Stimulated activated CD4-positive, alpha-beta T cell treated with anti-CD3 and anti-CD28 coated beads, Interleukin-4, amount 100 ng/mL, for 4 hours (primary cell): ENCODE measurements at places on chromosomes 3 and 15.

DNA sequence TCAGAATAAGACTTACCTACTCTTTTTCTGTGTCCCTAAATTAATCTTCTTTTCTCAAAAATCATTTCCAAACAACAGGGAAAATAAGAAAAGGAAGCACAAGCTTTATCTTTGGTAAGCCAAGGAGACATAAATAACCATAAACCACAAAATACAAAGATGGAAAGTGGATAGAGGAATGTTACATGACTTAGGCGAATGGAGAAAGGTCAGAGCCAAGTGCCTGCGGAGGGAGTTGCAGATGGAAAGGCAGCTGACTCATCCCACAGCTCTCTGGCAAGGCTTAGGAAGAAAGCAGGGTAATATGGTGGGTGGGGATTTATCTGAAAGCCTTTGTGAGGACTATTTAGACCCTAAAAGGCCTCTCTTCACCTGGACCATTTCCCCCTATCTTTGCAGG, 72.8 kb downstream of the GALK2 start:
- no peak for DNase-seq

DNA sequence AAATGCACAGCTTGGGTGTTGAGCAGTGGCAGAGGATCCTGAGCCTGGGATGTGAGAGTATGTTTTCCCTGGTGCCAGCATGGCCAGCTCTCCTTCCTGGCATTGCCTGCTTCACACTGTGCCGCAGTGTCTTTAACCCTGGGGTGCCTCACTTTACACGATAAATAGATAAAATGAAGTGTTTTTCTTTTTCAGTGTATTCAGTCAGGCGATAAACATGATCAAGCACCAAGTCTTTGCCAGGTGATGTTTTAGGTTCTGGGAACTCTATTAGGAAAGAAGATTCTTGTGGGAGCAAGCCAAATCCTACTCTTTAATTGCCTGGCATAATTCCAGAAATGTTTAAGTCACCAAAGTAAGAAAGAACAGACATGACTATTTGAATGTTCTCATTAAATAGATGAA, 14.0 kb downstream of the ABHD6 start:
- DNase-seq = no peak

GRCh38 chr15:89947385-89947784, 34.6 kb upstream of the ARPIN start:
- DNase-seq = no peak

GRCh38 chr15:40287968-40288367, 5.1 kb upstream of the ANKRD63 start:
- DNase-seq = no peak

DNA sequence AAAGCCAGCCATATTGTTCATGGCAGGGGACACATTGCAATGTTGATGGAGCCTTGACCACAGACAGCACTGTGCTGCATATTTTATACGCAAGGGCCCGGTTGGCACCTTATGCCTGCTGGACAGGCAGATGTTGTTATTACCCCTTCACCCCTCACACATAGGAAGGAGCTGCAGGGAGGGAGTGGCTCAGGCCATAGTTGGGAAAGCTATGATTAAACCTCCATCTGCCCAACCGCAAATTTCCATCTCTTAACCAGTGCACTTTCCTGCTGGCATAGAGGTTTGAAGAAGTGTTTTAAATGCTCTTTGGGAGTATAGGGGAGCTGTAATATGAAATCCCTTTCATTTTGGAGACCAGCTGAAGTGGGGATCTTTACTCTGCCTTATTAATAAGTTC, 224.7 kb downstream of the CACNA2D3 start:
- no peak for DNase-seq

GRCh38 chr15:99511866-99512661, 53.7 kb upstream of the MEF2A start:
- DNase-seq = no peak

DNA sequence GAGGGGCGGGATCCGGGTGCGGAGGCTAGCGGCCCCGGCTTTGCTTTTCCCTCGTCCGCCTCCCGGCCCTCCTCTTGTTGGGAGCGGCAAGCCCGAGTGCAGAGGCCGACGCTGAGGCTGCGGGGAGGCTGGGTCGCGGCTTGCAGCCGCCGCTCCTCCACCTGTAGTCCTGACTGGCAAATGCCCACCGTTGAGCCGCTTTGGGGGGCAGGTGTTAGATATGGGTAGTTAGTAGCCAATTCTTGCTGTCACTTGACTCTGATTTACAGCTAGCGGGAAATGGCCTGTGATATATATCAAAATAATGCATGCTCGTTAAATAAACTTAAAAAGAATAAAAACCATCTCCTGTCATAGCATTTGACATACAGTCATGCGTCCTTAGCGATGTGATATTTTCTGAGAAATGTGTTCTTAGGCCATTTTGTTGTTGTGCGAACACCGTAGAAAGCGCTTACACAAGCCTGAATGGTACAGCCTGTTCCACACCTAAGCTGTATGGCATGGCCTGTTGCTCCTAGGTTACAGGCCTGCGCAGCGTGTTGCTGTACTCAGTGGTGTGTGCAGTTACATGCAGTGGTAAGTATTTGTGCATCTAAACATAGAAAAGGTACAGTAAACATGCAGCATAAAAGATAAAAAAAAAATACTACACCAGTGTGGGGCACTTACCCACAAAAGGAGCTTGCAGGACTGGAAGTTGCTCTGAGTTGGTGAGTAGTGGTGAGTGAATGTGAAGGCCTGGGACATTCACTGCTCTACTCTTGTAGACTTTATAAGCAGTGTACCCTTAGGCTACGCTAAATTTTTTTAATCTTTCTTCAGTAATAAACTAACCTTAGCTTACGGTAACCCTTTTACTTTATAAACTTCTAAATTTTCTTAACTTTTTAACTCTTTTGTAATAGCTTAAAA, 873 bp downstream of the CAPN7 start:
- DNase-seq = peak; percentile 5
